ENCODE measurements at places on chromosomes 11 and 22. TPM values are rescaled to one million over a fixed set of nuclear protein-coding genes. Genes with fewer than 3 reads are reported as not detected.

KDM4E gene
- not detected for total RNA-seq

RPS19BP1 gene
- 66.0 TPM for total RNA-seq

CHRNA10 gene
- total RNA-seq, result 2.5 TPM

TTC38 gene
- 35.9 TPM for total RNA-seq

RASD2 gene
- total RNA-seq, result 0.24 TPM

PHLDA2 gene
- 2.6 TPM for total RNA-seq

DNA sequence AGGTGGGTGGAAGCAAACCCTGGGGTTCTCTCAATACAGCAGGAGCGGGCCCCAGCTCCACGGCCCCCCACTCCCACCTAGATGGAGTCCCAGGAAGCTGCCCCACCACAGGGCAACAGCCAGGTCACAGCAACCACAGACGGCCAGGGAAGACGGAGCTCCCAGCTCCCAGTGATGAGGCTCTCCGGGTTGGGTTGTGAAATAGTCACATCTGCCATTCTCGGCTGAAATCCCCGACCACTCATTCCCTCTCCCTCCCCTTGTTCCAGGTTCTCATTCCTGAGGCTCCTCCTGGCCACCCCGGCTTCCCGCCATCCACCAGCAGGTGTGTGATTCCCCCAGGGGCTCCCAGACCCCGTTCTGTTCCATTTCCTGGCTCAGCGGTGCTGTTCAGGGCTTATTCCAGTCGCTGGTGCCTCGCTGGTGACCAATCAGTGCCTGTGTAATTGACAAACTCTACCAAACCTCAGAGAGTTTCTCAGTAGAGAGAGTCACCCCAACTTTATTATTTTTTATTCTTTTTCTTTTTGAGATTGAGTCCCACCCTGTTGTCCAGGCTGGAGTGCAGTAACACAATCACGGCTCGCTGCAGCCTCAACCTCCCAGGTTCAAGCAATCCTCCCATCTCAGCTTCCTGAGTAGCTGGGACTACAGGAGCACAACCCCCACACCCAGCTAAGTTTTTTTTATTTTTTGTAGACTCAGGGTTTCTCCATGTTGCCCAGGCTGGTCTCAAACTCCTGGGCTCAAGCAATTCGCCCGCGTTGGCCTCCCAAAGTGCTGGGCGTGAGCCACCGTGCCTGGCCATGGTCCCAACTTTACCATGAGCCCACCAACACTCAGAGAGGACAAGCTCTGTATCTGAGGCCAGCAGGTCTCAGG lies 63.2 kb downstream of the SHANK2 start:
- DNase-seq, result no peak
- peaks cover 9% of the 10 kb centered on the region for H3K4me1 ChIP-seq
- no peak overlapping the region for H3K4me3 ChIP-seq
- H3K27me3 ChIP-seq, result no peaks in the 10 kb centered on the region

GRCh38 chr11:26987731-26988130 lies 6.2 kb upstream of the FIBIN start:
- no peaks in the 10 kb centered on the region for H3K27me3 ChIP-seq
- H3K4me1 ChIP-seq, result no peaks in the 10 kb centered on the region
- no peak overlapping the region for H3K4me3 ChIP-seq

GRCh38 chr11:12755510-12756453 lies 81.6 kb downstream of the TEAD1 start:
- H3K27ac ChIP-seq, result no peak overlapping the region
- H3K36me3 ChIP-seq, result no peaks in the 10 kb centered on the region
- H3K4me3 ChIP-seq, result no peak overlapping the region
- peaks cover 16% of the 10 kb centered on the region for H3K4me1 ChIP-seq
- no peaks in the 10 kb centered on the region for H3K27me3 ChIP-seq

- no peaks in the 10 kb centered on the region for H3K36me3 ChIP-seq
- no peak for DNase-seq
- peaks cover 8% of the 10 kb centered on the region for H3K27me3 ChIP-seq
- H3K4me3 ChIP-seq, result no peak overlapping the region
These were observed 134.6 kb upstream of the TEAD1 start for GRCh38 chr11:12539572-12539971.

GRCh38 chr11:91859666-91860065 lies 365.0 kb upstream of the FAT3 start:
- no peaks in the 10 kb centered on the region for H3K36me3 ChIP-seq
- no peaks in the 10 kb centered on the region for H3K27me3 ChIP-seq
- no peak overlapping the region for H3K27ac ChIP-seq
- no peak for DNase-seq
- H3K4me1 ChIP-seq, result no peaks in the 10 kb centered on the region

DNA sequence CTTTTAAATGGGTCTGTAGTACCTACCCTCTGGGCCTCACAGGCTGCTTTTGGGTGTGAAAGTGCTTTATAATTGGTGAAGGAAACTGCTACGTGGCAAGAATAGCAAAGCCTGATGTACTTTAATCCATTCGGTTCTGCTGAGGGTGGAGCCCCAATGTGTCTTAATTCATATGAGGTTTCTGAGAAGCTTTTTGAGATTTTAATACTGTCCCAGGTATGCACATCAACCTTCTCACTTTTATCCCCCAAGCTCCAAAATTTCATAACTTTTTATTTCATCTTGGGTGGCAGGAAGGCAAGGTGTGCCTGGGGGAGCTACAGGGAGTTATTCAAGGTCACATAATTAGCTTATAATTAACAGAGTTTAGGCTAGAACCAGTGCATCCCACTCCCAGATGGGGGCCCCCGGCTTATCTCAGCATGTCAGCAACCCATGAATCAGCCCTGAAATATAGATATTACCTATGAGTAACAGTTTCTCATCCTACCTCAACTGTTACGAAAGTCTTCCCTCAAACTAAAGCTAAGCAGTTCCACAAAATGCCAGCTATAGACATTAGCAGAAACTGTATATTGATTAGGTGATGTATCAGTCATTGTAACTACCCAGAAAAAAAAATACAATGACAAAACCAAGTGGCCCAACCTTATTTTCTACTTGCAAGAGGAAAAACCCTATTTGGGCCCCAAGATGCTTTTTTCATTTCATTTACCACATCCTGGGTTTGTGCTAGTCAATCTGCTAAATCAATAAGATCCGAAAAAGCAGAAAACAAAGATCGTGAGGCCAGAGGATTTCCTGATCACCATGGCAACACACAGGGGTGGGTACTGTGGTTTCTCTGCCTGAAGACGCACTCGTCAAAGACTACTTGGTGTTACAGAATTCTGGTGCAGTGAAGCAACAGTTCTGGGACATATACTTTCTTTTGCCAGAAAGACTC lies 26.7 kb downstream of the CD44 start:
- no peak for DNase-seq
- no peak overlapping the region for H3K4me3 ChIP-seq
- peaks cover 4% of the 10 kb centered on the region for H3K27me3 ChIP-seq
- peaks cover 27% of the 10 kb centered on the region for H3K4me1 ChIP-seq

GRCh38 chr11:90997241-90997640 lies 774.4 kb upstream of the CHORDC1 start:
- peak overlapping the region; percentile 5 for H3K4me3 ChIP-seq
- H3K4me1 ChIP-seq, result no peaks in the 10 kb centered on the region
- no peak for DNase-seq
- H3K27ac ChIP-seq, result no peak overlapping the region
- no peaks in the 10 kb centered on the region for H3K36me3 ChIP-seq

GRCh38 chr11:121385688-121386087 lies 66.4 kb upstream of the SORL1 start:
- no peak overlapping the region for H3K4me3 ChIP-seq
- H3K4me1 ChIP-seq, result peaks cover 7% of the 10 kb centered on the region
- no peaks in the 10 kb centered on the region for H3K36me3 ChIP-seq
- H3K27ac ChIP-seq, result no peak overlapping the region

DNA sequence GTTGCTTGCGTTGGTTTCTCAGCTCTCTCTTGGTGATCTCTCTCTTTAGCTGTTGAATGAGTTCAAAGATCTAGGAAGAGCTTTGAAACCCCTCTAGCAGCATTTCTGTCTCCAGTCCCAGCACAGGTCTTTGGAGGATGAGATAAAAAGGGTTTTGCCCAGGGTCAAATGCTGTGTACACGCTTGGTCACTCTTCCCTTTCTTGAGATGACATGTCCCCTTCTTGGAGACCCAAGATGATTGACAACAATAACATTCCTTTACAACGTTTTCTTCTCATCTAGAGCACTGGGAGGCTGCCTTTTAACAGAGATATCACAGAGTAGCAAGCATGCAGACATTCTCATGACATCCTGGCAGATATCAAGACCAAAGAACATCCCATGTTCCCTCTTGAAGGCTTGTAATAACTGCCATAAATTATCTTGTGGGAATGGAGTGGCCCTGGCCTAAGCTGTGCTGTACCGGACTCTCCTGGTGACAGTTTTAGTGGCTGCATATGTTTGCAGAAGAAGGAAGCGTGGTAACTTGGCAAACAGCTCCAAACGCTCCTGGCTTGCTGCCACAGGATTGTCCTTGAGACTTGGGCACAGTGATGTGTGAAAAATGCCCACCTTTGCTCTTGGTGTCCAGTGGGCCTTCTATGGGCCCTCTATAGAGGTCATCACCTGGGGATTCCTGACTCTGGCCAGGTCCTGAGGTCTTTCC lies 107.8 kb downstream of the PTPRJ start:
- DNase-seq, result peak; percentile 36
- H3K27me3 ChIP-seq, result no peaks in the 10 kb centered on the region
- no peak overlapping the region for H3K27ac ChIP-seq
- peaks cover 5% of the 10 kb centered on the region for H3K4me1 ChIP-seq
- H3K36me3 ChIP-seq, result no peaks in the 10 kb centered on the region

GRCh38 chr11:94849839-94850238 lies 81.7 kb downstream of the AMOTL1 start:
- H3K27ac ChIP-seq, result no peak overlapping the region
- no peak overlapping the region for H3K4me3 ChIP-seq
- DNase-seq, result no peak

Measured in endodermal cell (in vitro differentiated cells).